Activated naive CD4-positive, alpha-beta T cell (primary cell): ENCODE measurements at places on chromosomes 16 and 17.

DNA sequence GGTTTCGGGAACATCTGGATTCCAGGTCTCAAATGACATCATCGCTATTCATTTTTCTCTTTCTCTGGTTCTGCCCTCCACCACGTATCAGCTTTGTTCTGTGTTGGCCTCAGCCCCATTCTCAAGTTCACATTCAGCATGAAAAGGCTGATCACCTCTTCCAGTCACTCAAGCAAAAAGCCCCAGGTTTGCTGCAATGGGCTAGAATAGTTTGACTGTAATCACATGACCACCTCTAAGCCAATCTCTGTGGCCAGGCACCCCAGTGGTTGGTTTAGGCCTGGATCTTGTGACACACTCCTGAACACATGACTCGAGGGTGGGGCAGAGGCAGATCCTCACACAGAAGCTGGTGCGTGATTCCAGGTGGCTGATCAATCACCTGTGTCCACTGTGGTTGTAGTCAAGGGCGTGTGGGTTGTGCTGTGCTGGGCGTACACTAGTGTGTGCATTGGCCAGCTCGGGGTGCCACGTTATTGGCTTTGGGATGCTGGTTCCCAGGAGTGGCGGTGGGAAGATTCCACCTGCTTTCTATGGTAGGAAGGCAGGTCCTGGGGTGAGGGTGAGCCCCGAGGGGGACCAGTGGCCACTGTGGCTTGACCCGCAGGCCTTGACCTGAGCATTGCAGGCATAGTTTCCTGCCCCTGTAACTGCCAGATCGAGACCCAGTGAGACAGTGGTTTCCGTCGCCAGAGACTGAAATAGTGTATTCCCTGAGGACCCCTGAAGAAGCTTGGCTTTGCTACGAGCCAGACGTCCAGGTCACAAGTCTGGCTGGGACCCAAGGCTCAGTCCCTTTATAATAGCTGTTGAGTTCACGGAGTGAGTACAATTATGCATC, 12.0 kb downstream of the EEF2K start:
- no peak for DNase-seq

DNA sequence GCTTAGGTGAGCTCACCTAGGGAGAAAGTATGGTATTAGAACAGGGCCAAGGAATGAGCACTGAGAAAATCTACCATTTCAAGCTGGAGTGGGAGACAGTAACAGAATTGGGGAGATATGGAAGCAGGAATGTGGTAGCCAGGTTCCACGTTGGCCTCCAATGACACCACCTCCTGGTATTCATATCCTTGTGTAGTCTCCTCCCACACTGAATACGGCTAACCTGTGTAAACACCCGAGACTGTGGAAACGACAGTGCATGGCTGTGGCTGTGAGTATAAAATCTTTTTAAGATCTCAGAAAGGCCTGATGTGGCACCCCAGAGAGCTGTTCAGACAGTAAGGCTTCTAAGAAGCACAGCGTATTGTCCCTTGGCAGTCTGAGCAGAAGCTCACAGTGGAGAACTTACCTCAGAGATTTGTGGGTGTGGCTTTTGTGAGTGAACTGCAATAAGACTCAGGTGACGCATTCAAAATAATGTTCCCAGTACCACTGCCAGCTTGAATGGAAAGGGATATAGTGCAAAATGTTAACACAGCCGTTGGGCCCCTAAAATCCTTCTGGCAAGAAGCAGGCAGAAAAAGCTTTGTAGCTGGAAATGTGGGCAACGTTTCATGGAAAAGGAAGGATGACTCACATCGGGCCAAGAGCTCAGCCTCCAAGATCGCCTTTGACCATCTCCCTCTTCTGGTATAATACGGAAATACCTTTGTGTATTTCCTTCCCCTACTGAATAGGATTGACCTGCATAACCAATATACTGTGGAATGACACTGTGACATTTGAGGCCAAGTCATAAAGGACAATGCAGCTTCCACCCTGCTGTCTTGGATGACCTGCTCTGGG, 14.4 kb downstream of the SDR42E1 start:
- no peak for DNase-seq

DNA sequence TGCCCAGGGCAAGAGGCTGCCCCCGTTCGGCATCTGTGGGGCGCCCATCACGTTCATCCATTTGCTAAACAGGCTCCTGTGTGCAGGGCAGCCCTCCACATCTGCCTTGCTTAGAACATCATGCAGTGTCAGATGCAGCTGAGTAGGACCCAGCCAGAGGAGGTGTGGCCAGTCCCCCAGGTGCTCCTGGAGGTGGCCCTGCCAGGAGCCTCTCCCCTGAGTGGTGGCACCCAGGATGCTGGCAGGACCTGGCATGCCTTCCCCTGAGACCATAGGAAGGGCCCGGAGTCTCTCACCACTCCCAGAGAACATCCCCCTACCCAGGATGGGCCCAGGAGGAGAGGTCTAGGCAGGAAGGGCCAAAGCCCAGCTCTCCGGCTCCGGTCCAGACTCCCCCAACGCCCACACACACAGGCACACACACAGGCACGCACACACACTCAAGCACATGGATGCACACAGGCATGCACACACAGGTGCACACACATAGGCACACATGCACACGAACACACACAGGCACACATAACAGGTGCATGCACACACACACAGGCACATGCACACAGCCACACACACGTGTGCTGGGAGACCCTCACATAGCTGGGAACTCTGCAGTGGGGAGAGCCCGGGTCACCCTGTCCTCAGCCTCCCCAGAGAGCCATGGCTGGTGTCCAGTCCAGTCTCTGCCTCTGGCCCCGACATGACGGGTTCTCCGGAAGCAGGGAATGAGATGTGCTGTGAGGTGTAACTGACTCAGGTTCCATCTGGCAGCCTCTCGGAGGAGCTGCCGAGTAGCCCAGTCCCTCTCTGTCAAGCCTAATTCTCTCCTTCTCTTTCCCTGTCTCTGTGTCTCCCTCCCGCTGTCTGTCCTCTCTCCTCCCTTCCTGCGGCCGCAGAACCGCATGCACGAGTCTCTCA, 74.6 kb downstream of the AMFR start:
- no peak for DNase-seq

DNA sequence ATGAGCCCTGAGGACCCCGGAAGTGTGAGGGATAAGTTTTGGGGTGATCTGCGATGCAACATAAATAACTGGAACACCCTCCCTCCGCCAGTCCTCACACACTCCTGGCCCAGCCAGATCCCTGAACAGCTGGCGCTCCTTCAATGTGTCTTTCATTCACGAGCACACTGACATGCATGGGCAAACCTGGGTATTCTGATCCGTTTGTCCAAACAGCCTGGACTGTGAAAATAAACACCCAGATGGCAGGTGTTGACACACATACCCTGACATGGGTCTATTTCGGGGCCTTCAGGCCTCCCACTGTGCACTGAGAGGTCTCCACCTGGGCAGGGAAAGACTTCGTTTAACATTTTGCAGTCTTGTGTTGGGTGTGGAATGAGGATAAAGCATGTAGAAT, 3.0 kb upstream of the CPNE2 start:
- DNase-seq = no peak

- DNase-seq = no peak
Observed at GRCh38 chr17:57880086-57880456, 30.2 kb upstream of the MRPS23 start.

DNA sequence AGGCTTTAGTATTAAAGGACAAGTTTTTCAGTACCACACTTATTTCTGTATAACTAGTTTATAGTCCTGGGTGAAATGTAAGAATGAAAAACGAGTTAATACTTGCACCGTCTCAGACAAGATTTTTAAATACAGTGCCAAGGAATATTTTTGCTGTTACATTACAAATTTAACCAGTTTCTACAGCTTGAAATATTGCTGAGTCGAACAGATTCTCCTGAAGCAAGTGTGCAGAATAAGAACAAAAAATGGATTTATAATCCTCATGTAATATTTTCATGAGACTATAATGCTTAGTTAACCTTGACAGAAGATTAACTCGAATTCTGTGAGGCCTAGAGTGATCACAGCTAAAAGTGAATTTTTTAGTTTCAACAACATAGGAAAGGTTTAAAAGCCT, 3.1 kb downstream of the NETO2 start:
- no peak for DNase-seq

DNA sequence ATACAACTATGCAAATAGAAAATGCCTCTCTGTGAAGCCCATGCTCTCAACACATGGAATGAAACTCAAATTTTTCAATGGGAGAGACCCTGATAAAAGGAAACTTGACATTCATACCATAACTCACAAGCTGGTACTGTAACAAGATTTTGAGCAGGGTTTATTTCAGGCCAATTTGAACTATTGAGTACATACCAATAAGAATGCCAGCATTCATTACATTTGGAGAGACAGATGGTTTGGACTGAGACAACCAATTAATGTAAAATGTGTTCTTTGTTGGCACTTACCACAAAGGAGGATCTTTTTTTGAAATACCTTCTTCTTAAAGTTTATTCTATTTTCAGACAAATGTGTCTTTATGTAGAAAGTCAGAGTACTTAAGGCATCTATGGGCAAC, 1357.0 kb upstream of the GOT2 start:
- no peak for DNase-seq

DNA sequence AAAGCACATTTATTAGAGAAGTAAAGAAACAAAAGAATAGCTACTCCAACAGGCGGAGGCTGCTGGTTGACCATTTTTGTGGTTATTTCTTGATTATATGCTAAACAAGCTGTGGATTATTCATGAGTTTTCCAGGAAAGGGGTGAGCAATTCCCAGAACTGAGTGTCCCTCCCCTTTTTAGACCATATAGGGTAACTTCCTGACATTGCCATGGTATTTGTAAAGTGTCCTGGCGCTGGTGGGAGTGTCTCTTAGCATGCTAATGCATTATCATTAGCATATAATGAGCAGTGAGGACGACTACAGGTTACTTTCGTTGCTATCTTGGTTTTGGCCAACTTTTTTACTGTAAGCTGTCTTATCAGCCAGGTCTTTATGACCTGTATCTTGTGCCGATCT, 12.2 kb upstream of the HS3ST4 start:
- no peak for DNase-seq

GRCh38 chr17:50316016-50316587, 29.8 kb upstream of the XYLT2 start:
- DNase-seq = no peak

DNA sequence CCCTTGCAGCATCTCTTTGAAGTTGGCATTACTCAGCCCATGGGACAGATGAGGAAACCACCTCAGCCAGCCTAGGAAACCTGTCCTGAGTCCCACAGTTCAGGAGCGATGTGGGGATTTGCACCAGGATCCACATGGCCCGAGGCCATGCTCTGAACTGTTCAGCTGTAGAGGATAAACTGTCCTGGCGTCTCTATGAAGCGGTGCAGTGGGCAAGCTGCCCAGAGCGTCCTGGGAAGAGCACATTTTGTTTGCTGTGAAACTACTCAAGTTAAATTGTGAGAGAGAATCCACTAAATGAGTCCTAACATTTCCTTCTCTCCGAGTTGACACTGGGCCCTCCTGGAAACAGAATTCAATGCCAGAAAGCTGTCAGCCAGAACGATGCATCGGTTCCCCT, 276.6 kb upstream of the TNRC6C start:
- DNase-seq = no peak
